ENCODE measurements at places on chromosomes 2 and 18.

GRCh38 chr2:104865096-104865470 lies 11.2 kb downstream of the POU3F3 start:
- no peak for DNase-seq

DNA sequence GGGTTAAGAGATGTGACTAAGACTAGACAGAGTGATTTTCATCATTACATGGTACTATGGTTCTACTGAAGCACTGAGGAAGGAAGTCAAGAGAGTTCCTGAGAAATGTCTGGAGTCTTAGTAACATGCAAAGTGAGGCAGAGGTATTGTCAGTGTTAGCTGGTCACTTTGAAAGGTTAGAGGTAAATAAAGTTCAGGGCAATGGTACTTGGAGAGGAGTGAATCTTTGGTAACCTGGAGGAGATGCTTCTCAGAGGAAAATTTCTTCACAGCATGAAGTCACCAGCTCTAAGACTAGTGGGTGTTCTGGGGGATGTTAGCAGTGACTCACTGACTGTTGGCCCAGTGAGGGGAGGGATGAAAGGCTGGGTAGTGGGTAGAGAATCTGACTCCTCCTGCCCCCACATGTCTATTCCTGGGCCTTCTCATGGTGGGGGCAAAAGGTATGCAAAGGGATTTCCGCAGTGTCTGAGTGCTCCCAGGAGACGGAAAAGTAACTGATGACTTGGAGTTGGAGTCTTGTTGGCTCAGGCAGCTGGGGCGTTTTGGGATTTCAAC lies 23.3 kb upstream of the IL1RN start:
- DNase-seq = peak; percentile 47

DNA sequence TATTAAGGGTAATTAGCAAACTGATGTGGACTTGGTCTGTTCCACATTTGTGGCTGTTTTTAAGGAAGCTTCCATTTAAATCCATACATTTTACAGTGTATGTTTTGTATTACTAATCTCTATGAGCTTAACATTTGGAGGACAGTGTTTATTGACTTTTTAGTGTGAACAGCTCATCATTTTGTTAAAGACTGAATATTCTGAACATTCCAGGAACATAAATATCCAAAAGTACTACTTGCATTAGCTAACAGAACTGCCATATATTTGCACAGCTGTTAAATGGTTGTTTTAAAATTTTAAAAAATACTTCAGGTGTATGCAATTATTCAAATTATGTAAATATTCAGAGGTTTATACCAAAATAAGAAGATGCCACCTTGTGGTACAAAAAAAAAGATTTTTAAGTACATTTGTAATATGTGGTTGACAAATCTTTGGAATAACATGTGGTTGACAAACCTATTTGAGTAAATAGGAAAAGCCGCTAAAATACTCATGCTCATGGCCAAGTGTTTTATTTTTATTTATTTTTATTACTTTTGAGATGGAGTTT lies 439.7 kb upstream of the FANCL start:
- no peak for DNase-seq

GRCh38 chr2:53429901-53430300 lies 337.7 kb upstream of the CHAC2 start:
- no peak for DNase-seq

- DNase-seq = no peak
These were observed 27.1 kb upstream of the STEAP3 start for GRCh38 chr2:119196301-119197125.

DNA sequence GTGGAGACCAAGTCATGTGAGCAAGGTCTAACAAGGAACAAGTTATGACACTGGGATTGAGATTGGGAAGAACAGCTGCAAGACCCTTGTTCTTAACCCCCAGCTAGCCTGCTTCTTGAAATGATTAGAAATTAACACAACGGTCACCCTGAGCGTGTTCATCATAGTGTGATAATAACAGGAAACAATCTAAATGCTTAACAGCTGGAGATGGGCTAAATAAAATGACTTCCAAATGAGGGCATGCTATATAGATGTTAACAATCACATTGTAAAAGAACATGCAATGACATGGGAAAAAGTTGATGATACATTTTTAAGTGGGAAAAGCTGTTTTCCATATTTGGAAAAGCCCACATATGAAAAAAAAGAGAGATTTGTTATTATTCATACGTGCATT lies 47.6 kb downstream of the RPL37A start:
- no peak for DNase-seq

- DNase-seq = no peak
These were observed 38.9 kb downstream of the DNMT3A start for GRCh38 chr2:25302758-25303375.

DNA sequence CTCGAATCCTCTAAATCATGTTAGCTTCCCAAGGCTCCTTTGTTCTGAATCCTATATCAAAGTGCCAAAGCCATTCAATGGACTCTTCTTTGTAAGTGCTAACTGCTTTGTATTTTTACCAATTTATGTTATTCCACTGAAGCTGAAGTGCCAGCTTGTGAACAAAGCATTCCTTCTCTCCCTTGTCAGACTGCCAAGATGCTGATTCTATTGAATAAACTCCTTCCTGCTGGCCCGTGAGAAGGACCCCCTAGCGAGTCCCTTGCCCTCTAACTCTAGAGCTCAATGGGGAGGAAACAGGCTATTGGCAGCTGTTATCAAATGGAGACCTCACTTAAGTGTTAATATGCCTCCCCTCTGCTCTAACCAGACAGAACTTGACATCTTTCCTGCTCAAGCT lies 1097.9 kb upstream of the CNTNAP5 start:
- no peak for DNase-seq

- no peak for DNase-seq
These were observed 684.7 kb downstream of the EPHA4 start for GRCh38 chr2:220887271-220887870.

- DNase-seq = no peak
These were observed 35.9 kb upstream of the SCN9A start for GRCh38 chr2:166411473-166412230.

DNA sequence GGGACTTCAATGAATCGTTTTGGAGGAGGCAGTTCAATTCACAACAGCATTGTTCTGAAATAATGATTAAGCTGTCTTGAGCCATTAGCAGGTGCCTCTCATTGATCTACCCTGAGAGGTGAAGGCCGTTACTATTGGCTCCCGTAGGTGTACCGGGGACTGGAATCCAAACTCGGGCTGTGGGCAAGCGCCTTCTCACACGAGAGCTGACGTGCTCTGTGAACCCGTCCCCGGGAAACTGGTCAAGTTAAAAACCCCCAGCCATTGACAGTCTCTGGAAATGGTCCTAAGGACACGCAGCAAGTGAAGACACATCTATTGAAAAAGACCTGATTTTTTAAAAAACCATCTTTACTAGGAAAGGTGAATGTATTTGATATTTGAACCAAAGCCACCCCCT lies 8.1 kb upstream of the NFATC1 start:
- DNase-seq = no peak

- DNase-seq = no peak
These were observed 1201.8 kb upstream of the CDH2 start for GRCh38 chr18:29378651-29379136.
